Vagina (tissue), 2 donors: ENCODE measurements at places on chromosomes 11 and 22. TPM values are rescaled to one million over a fixed set of nuclear protein-coding genes. Genes with fewer than 3 reads are reported as not detected.

The MYRF gene
- 0.25 TPM for total RNA-seq

The CD3G gene
- 2.2 TPM for total RNA-seq

The RPS6KA4 gene
- total RNA-seq: 39.3 TPM

The SCARF2 gene
- 32.2 TPM for total RNA-seq

The ROBO4 gene
- 39.8 TPM for total RNA-seq

The OR2AG1 gene
- total RNA-seq: not detected

The CST6 gene
- 5.6 TPM for total RNA-seq

The OR8G5 gene
- not detected for total RNA-seq

The PANX3 gene
- total RNA-seq: not detected

The OR2AT4 gene
- total RNA-seq: not detected

The SPTBN2 gene
- total RNA-seq: 117 TPM

The LBHD1 gene
- total RNA-seq: 6.9 TPM

The KCNC1 gene
- total RNA-seq: 0.49 TPM

The C22orf39 gene
- 46.9 TPM for total RNA-seq

The MRGPRE gene
- not detected for total RNA-seq

The PDGFB gene
- total RNA-seq: 4.7 TPM

The OOSP4B gene
- total RNA-seq: not detected

The ASCL2 gene
- 3.7 TPM for total RNA-seq

The DRG1 gene
- total RNA-seq: 42.0 TPM

The ABCG4 gene
- 3.2 TPM for total RNA-seq

The ABTB2 gene
- 10.8 TPM for total RNA-seq

The OR8G1 gene
- total RNA-seq: not detected

The CBX6 gene
- total RNA-seq: 31.7 TPM

The ACRV1 gene
- not detected for total RNA-seq

The CFAP300 gene
- 1.7 TPM for total RNA-seq

The CBLIF gene
- total RNA-seq: not detected

The SPI1 gene
- total RNA-seq: 15.5 TPM

The AKIP1 gene
- 16.7 TPM for total RNA-seq

The CNTN5 gene
- total RNA-seq: 0.25 TPM

The SLC22A9 gene
- not detected for total RNA-seq

The STK33 gene
- 11.5 TPM for total RNA-seq

The KCNJ1 gene
- 1.5 TPM for total RNA-seq

The EHF gene
- 121 TPM for total RNA-seq

The OR56A1 gene
- total RNA-seq: not detected

The KRTAP5-1 gene
- total RNA-seq: not detected

The OR5T3 gene
- not detected for total RNA-seq

The CDC42BPG gene
- total RNA-seq: 13.0 TPM

The GLYAT gene
- total RNA-seq: not detected

The BANF1 gene
- 54.5 TPM for total RNA-seq

The CNIH2 gene
- 3.2 TPM for total RNA-seq

The MS4A1 gene
- total RNA-seq: not detected

The KRTAP5-9 gene
- total RNA-seq: not detected

The ATL3 gene
- total RNA-seq: 72.2 TPM

The TMEM258 gene
- total RNA-seq: 47.9 TPM

The MRGPRX3 gene
- not detected for total RNA-seq

The OR5P2 gene
- not detected for total RNA-seq

The GRIK4 gene
- total RNA-seq: 0.25 TPM

The RIMBP3B gene
- not detected for total RNA-seq

The PRR33 gene
- total RNA-seq: not detected

The KRTAP5-7 gene
- not detected for total RNA-seq

The OR51B2 gene
- total RNA-seq: not detected

The CHRM1 gene
- not detected for total RNA-seq

The BDNF gene
- total RNA-seq: 0.25 TPM

The PAX6 gene
- total RNA-seq: not detected

The AQP11 gene
- 1.7 TPM for total RNA-seq

The F2 gene
- not detected for total RNA-seq

The KRTAP5-8 gene
- not detected for total RNA-seq

The AHNAK gene
- total RNA-seq: 828 TPM
